ENCODE measurements at places on chromosomes 3 and 15.

DNA sequence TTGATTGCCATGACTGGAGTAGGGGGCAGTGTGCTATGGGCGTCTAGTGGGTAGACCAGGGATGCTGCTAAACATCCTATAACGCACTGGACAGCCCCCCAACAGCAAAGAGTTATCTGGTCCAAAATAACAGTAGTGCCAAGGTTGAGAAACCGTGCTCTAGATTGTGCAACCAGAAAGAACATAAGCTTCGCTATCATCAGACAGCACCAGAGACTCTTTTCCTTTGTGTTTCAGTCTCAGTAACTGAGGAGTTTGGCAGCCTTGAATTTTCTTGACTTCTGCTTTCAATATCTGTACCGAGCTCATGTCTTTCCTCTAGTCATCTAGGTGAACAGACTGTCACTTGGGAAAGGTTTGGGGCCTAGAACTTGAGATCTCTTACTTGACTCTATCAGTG, 8.8 kb downstream of the ARID3B start:
- no peak for DNase-seq

GRCh38 chr15:70160267-70160666, 62.5 kb upstream of the TLE3 start:
- no peak for DNase-seq

- no peak for DNase-seq
Observed at GRCh38 chr15:90633360-90633759, 83.8 kb upstream of the BLM start.

DNA sequence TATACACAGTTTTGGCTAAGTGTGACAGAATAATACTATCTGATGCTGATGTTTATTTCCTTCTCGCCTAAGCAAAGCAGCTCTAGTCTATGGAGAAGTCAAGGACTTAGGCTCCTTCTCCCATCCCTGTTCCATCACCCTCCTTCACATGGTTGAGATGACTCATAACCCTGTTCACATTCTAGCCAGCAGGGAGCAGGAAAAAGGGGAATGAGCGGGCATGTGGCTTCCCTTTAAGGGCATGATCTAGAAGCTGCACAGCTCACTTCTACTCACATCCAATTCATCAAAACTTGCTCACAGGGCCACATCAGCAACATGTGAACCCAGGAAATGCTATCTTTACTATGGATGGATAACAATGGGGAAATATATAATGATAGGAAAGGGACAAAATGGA, 40.9 kb downstream of the CBLB start:
- DNase-seq = no peak

DNA sequence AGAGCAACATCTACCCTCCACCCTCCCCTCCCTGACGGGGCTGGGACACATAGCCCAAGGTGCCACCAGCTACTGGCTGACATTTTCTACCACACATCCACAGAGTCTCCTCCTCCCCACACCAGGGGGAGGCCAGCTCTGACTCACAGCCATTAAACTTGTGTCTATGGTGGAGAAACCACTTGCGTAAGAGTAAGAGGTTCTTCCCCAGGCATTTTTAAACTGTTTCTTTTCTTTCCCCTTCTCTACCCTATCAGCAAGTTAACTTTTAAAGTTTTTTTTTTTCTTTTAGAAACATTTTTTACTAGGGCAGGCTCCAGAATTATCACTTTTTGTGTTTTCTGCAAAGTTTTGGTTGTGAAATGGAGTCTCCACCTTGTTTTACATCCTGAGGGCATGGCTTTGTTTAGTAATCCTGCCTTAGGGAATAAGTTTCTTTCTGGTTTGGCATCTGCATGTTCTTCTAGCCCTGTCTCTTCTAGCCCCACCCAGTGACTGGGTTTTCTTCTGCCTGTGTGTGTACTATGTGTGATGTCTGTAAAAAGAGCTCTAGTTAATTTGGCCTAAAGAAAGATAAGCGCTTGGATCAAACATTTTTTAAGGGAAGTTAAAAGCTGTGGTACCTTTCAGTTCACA, 148.8 kb upstream of the GADL1 start:
- DNase-seq = no peak

GRCh38 chr3:150202711-150203110, 205.4 kb upstream of the TSC22D2 start:
- no peak for DNase-seq

- DNase-seq = no peak
Observed at GRCh38 chr3:150407808-150408220, 284 bp upstream of the TSC22D2 start.

GRCh38 chr15:76011627-76012551, at the start of gene NRG4:
NRG4 (minus strand) TSS chr15:76012424; CDS start chr15:76011230, 1,194 bp downstream.
- no peak for DNase-seq

DNA sequence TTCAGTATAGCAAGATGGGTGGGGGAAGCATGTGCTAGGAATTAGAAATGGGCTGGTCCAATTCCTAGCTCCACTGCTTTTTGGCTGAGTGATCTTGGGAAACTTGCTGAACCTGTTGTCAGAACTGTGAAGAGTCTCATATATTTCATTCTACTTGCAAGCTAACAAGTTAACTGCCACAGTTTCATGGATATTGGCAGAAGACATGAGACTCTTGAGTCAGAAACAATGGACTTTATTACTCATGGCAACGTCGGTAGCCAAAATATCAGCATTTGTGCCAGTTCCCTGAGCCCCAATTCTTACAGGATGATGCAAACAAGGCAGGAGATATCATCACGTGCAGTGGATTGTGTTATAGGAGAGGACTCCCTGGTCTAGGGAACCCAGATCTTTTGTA, 26.6 kb upstream of the PLAAT1 start:
- DNase-seq = no peak

DNA sequence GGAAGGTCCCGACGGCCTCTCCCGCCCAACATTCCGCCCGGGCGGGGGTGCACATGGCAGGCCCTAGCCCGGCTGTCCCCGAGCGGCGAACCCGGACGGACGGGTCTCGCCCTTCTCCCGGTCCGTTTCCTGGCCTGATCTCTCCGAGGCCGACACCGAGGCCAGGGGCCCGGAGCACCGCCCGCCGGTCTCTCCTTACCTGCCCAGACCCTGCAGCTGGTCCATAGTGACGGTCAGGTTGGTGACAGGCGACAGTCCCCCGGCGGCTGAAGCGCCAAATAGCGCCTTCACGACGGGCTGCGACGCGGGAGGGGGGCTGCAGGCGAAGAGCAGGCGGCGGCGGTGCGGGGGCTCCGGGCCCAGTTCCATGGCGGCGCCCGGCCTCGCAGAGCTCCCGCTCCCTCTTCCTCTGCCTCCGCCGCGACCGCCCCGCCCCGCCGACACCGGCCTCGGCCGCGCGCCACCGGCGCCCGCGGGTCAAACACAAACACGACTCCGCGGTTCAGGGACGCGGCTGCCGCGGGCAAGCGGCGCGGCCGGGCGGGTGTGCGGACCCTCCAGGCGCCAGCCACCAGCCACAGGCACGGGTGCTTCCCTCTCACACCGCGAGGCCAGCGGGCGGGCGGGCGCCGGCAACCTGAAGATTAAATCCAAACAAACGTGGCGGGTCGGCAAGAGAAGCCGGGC, 495 bp downstream of the CDC25A start:
- DNase-seq = no peak

DNA sequence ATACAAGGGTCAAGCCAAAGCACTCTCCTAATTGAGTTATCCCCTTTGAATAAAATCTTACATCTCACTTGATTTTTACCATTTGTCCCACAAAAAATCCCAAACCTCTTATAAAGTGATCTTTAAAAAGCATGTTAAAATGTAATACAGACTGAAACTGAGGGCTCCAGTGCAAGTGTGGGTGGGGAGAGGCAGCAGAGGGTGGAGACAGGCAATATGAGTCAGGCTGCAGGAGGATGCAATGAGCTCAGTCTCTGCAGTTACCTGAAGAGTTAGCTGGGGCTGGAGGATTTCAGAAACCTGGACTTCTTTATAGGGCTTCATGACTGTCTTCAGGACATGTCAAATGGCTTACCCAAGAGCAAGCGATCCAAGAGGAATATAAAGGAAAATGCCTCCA, 14.2 kb upstream of the COLQ start:
- DNase-seq = peak; percentile 5

- DNase-seq = no peak
Observed at GRCh38 chr15:90367576-90367975, 15.5 kb downstream of the ZNF774 start.

DNA sequence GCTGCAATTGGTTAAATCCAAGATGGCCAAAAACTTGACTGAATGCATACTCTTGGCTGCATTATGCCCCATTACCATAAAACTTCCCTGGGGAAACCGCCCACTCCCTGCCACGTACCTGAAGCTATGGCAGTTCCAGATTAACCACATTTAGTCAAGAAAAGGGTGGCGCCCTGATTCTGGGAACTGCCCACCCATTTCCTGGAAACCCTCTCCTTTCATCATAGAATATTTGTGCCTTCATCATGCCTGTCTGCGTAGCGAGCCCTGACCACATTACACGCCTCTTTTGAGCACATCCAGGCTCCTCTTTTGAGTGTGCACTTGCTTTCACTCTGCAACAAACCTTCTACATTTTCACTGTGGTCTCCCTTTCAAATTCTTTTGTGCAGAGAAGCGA, 5.2 kb downstream of the LINS1 start:
- DNase-seq = peak; percentile 90

- DNase-seq = no peak
Observed at GRCh38 chr3:197312431-197312830, 14.0 kb upstream of the DLG1 start.

- DNase-seq = no peak
Observed at GRCh38 chr3:4044619-4045018, 245.4 kb downstream of the LRRN1 start.

- DNase-seq = no peak
Observed at GRCh38 chr15:89668171-89668570, 11.0 kb downstream of the PLIN1 start.

- DNase-seq = no peak
Observed at GRCh38 chr3:189748046-189748445, 116.9 kb downstream of the TP63 start.

GRCh38 chr3:54875596-54876268, 52.1 kb downstream of the LRTM1 start:
- DNase-seq = no peak

- DNase-seq = peak; percentile 19
Observed at GRCh38 chr15:52527911-52528563, 643 bp downstream of the MYO5A start.

GRCh38 chr3:52104684-52105640, 48.6 kb upstream of the DUSP7 start:
- DNase-seq = no peak

DNA sequence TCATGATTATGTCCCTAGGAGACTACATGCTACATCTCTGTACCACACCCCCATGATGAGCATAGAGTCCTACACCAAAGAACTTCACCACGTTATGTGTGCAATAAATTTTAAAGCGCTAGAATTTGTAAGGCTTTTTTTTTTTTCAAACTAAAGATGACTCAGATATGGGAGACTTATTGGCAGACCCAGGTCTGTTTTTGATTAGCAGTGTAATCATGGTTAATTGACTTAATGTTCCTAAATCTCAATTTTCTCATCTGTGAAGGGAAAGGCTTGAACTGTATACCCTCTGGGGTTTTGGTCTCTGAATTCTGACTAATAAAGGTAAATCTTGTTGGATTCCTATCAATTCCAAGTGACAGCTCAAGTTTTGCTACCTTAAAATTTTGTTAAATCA, 26.4 kb downstream of the ABI3BP start:
- no peak for DNase-seq

- DNase-seq = no peak
Observed at GRCh38 chr3:128160661-128161060, 7.4 kb downstream of the EEFSEC start.

DNA sequence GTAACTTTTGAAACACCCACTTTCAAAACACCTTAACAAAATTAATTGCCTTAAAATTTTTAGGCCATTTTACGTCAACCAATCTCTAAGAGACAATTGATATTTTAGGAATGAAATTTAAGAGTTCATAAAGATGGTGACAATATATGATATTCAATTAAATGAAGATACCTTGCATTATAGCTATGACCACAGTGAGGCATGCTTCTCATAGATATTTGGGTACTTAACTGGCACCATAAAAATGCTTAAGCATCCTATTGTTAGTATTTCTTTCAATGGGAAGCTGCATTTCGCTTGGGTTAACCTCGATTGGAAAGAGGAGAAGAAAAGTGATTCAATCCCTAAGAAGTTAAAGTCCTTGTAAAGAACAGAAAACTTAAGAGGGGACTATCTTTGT, 209.0 kb downstream of the GAP43 start:
- DNase-seq = no peak

DNA sequence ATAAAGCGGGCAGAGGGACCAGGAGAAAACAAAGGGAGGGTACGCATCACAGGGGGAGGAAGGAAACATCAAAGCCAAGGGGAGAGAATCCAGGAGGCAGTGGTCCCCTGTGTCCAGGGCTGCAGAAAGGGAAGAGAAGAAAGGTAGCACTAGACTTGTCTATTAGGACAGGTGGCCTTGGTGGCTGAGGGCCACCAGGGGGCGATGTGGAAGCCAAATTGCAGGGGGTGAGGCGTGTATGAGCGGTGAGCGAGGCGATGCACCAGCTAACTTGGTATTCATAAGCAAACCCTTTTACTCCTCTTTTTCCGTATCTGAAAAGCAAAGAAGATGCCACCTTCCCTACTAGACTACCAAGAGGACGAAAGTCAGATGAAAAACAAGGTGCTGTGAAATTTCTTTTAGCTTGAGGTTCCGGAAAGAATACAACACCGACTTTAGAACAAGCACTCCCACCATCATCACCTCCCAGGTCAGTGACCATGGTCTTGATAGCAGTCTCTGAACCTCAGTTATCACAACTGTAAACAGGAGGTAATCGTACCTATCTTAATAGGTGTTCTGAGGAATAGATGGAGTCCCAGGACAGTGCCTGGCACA, 654.4 kb upstream of the ADAMTS9 start:
- DNase-seq = no peak

DNA sequence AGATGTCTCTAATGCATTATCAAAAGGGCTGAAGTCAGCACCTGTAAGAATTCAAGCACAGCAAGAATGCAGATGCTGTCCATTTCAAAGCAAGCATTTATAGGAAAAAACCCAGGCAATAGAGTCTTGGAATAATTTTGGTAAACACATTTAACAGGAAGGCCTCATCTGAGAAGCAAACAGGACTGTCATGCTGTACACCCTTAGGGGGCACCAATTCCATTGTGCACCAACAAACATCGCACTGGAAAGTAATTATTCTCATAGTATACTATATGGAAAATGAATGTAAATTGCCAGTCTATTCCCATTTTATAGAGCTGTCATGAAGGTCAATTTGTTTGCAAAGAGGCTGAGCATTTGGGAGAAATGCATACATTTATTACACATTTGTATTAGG, 247.3 kb upstream of the SUCLG2 start:
- no peak for DNase-seq

DNA sequence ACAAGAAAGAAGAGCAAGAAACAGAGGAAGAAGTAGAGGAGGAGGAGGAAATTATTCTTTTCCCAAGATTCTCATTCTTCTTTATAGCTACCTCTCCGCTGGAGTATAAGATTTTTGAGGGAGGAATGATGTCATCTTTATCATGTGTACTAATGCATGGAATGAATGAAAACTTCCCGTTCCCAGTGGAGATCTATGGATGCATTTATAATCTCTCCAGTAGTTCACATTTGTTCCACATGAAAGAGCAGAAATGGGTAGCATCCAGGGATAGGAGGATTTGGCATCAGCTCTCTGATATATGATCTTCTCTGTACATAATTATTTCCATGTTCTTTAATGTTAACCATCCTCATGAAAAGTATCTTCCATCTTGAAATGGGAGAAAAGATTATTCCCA, 244.4 kb downstream of the ADAMTSL3 start:
- no peak for DNase-seq

Data from activated CD4-positive, CD25-positive, alpha-beta regulatory T cell treated with anti-CD3 and anti-CD28 coated beads, Interleukin-2, amount 50 U/mL, for 16 hours (primary cell).